ENCODE measurements at places on chromosomes 12 and 14.
A peak's percentile ranks its signal among the peaks of the same experiment; 100 is the strongest.

GRCh38 chr12:1377681-1378080, 216.7 kb downstream of the FBXL14 start:
- DNase-seq = no peak

- DNase-seq = no peak
Measured at GRCh38 chr12:6959805-6960592, 8.8 kb downstream of the PTPN6 start.

- DNase-seq = peak; percentile 76
Measured at GRCh38 chr14:20690848-20691640, 2.5 kb downstream of the ANG start.

GRCh38 chr12:89632778-89633177, 75.9 kb downstream of the ATP2B1 start:
- DNase-seq = no peak

GRCh38 chr12:65155784-65156183, 13.6 kb upstream of the LEMD3 start:
- no peak for DNase-seq

- peak; percentile 12 for DNase-seq
Measured at GRCh38 chr12:53050426-53051057, 677 bp downstream of the TNS2 start.

DNA sequence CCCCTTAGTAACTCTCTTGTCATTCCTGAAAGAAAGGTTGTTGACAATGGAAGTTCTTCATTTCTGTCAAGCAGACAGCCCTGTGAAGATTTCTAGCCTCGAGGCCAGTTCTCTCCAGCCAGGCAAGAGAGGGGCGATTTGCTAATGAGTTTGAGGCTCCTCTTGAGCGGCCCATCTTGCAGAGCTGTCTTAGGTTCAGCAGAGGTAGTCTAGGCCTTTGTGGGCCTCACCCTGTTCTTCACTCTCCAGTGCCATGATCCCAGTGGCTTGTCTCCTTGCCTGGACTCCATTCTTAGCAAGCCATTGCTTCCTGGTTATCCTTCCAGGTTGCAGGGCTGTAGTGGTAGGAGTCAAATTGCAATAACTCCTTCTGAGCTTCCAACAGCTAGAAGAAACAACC, 9.7 kb downstream of the TPH2 start:
- DNase-seq = no peak

DNA sequence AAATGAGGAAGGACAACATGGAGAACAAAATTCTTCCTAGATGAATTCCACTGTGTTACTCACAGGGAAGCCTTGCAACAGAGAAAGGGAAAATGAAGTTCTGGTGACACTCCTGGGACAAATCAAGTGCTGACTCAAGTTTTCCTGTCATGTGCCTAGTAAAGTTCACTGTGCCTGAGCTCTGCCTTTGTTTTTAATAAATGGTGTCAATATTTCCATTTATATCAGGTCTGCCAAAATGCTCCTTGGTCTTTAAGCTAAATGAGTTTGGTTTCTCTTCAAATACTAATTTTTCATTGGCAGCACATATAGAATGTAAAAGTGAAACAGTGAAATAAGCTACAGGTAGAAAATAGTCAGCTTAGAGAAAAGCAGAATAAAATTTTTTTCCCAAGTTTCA, 33.0 kb downstream of the HIGD1C start:
- peak; percentile 66 for DNase-seq

DNA sequence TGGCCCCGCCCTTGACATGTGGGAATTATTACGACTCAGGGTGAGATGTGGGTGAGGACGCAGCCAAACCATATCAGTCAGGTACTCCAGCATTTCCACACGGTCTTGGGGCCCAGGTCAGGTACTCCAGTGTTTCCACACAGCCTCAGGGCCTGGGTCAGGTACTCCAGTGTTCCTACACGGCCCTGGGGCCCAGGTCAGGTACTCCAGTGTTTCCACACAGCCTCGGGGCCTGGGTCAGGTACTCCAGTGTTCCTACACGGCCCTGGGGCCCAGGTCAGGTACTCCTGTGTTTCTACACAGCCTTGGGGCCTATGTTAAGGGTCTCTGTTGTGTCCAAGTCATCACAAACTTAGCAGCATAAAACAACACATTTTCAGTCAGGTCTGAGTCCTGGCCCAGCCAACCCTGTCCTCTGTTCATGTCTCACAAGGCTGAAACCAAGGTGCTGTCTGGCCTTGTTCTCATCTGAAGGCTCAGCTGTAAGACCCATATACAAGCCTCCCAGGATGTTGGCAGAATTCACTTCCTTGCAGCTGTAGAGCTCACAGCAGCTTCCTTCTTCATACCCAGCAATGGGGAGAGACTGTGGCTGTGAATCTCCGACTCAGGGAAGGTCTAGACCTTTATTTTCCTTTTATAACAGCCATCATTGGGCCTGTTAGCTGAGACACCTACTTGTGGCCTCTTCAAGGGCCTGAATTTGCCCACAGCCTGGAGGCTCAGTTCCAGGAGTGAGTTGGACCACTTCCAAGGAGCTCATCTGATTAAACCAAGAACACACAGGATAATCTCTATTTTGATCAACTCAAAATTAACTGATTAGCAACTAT, 107.6 kb upstream of the SFSWAP start:
- no peak for DNase-seq

DNA sequence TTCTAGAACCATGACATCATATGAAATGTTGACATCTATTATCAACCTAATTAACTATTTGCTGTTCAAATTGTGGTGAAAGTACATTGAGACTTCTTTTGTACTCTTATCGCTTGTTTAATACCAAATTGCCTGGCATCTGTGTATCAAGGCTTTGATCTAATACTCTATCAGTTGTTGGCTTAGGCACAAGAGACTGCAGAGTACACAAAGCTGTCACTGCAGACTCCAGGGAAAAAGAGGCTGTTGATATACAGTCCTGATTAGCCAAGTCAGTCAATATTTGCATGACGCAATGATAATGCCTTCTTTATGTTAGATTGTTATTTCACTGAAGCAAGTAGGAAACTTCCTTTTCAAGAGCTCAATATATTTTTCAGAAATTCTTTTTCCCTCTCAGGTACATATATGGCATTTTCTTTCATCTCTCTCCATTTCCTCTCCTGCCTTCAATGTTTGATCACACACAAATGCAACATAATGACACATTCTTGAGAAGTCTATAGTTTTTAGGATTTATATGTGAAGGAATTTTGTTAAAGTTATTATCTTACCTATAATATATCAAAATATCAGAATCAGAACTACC, 32.3 kb upstream of the PTCSC3 start:
- DNase-seq = no peak

- no peak for DNase-seq
Measured at GRCh38 chr14:90193925-90194324, 62.4 kb upstream of the PSMC1 start.

GRCh38 chr14:70239802-70240201, 51.1 kb upstream of the SLC8A3 start:
- no peak for DNase-seq

- peak; percentile 14 for DNase-seq
Measured at GRCh38 chr14:88882236-88882635, 57.8 kb downstream of the TTC8 start.

DNA sequence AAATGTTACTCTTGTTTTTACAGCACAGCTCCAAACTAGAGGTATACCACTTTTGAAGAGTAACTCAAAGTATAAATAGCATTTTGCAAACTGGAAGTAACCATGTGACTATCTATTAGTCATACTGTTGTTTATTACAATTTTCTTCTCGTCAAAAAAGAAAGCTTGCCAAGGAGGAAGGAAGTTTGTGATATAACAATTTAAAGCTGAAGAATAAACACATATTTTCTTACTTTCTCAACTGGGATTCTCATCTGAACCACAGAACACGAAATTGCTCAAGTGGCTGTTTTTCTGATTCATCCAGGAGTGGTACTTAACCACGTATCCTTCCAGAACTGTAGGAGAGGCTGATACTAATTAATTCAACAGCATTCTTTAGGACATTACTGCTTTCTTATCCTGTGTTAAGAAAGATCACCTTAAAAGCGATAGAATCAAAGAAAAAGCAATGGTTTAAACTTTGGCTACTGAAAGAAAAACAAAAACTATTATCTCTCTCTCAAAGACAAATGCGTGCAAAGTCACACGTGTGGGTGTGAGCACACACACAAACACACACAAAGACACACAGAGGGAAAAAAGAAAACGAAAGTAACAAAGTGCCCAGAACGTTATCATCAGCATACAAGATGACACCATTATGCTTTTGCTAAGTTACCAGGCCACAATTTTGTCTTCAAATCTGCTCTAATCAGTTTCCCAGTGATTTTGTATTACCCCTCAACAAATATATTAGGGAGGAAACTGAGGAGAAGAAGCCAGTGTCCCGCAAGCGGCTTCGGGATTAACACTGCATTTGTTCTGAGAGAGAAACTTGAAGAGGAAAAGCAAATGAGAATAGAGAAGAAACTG, at the start of gene CLEC2B:
CLEC2B (minus strand) TSS at position 48 of the 855 bp plus-strand sequence.
- DNase-seq = peak; percentile 70

GRCh38 chr12:132559652-132560363, 50.6 kb downstream of the LRCOL1 start:
- peak; percentile 89 for DNase-seq

GRCh38 chr12:81005606-81006005, 67.9 kb upstream of the LIN7A start:
- no peak for DNase-seq

GRCh38 chr14:101237252-101237616, 324.1 kb upstream of the DIO3 start:
- DNase-seq = no peak

Measured in astrocyte of the hippocampus (primary cell).